ENCODE measurements at places on chromosomes 6 and 20.

DNA sequence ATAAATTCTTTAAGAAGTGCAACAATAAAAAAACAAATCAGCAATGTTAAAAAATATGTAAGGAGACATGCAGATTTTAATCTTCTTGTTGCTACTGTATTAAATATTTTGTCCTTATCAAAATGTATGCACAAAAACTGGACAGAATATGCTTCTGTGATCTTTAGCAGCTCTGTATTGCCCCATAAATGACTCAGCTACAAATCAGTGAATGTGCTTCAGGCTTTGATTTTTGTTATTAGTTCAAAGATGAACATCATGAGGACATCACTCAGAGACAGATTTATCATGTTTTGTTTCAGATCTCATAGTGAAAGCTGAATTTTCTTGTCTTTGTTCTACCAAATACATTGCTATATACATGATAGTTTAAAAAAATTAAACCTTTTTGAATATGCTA lies 312.4 kb downstream of the GRIK2 start:
- no peaks in the 10 kb centered on the region for H3K27me3 ChIP-seq
- H3K4me3 ChIP-seq: no peak overlapping the region
- no peak for DNase-seq
- H3K36me3 ChIP-seq: no peaks in the 10 kb centered on the region
- H3K4me1 ChIP-seq: no peaks in the 10 kb centered on the region

- DNase-seq: no peak
- H3K27ac ChIP-seq: no peak overlapping the region
- no peaks in the 10 kb centered on the region for H3K4me1 ChIP-seq
- H3K27me3 ChIP-seq: no peaks in the 10 kb centered on the region
- no peaks in the 10 kb centered on the region for H3K36me3 ChIP-seq
Observed at GRCh38 chr6:134230940-134231339, 87.0 kb downstream of the SGK1 start.

DNA sequence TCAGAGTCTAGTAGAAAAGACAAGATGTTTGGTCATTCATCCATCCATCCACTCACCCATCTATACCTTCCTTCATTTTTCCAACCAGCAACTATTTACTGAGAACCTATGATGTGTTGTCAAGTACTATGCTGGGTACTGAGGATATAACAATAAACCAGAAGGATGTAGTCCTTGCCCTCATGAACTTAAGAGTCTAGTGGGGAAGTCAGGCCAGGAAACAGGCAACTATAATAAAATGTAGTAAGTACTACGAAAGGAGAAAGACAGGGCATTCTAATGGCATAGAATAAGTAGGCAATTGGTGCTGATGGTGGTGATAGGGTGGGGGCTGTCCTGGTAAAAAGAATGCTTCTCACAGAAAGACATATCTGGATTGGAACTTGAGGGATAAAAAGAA lies 245.7 kb downstream of the BTBD9 start:
- no peaks in the 10 kb centered on the region for H3K36me3 ChIP-seq
- H3K27ac ChIP-seq: no peak overlapping the region
- no peaks in the 10 kb centered on the region for H3K27me3 ChIP-seq
- DNase-seq: no peak
- no peak overlapping the region for H3K4me3 ChIP-seq

DNA sequence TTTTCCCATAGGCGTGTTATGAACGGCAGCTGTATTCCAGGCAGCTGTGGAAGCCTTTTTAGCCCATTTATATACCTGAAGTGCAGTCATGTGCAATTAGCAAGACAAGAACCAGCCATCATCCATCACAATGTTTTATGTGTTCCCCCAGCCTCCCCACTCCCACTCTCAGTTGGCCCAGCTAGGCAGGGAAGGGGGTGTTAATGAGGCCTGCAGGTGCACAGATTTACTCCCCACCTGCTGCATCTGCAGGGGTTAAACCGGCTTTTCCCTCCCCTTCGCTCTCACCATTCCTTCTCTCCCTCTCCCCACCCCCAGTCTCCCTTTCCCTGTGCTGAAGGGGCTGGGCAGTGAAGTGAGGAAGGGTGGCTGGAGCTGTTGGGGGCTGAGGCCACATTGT lies 149.8 kb upstream of the AKAP12 start:
- H3K36me3 ChIP-seq: no peaks in the 10 kb centered on the region
- no peak for DNase-seq
- no peak overlapping the region for H3K27ac ChIP-seq

DNA sequence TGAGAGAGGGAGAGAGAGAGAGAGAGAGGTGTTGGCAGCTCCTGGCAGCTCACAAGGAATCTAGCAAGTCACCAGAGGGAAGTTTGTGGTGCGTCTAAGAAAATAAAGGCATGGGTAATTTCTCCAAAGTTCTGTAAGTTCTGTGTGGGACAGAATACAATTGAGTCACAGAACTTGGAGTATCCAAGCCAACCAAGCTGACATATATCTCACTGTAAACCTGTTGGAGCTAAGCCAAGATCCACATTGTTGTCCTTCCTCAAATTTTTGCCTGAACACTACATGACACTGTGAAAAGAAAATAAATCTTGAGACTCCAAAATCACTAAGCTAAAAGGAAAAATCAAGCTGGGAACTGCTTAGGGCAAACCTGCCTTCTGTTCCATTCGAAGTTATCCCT lies 436.7 kb downstream of the MEI4 start:
- H3K36me3 ChIP-seq: no peaks in the 10 kb centered on the region
- H3K27me3 ChIP-seq: no peaks in the 10 kb centered on the region
- H3K4me1 ChIP-seq: no peaks in the 10 kb centered on the region
- H3K27ac ChIP-seq: no peak overlapping the region
- DNase-seq: no peak

- no peak overlapping the region for H3K4me3 ChIP-seq
- no peaks in the 10 kb centered on the region for H3K4me1 ChIP-seq
- H3K27ac ChIP-seq: no peak overlapping the region
- DNase-seq: no peak
- no peaks in the 10 kb centered on the region for H3K27me3 ChIP-seq
Observed at GRCh38 chr6:158575550-158575949, 15.7 kb downstream of the TMEM181 start.

DNA sequence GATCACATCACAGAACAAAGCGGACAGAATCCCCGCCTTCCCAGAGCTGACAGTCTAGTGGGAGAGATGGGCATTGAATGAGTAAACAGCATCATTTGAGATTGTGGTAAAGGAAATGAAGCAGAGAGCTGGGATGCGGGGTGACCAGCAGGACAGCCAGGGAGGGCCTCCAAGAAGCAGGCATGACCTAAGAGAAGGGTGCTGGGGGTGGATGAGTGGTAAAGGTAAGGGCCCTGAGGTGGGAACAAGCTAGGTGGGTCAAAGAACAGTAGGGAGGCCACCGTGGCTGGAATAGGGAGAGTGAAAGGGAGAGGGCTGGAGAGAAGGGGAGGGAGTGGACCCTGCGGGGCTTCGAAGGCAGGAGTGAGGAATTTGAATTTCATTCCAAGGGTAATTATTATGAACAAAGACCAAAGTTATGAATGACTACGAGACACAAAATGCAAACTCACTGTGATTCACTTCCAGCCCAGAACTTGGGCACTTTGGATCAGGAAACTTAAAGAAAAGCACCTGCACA lies 61.4 kb downstream of the CEBPB start:
- H3K4me3 ChIP-seq: no peak overlapping the region
- no peaks in the 10 kb centered on the region for H3K27me3 ChIP-seq
- H3K4me1 ChIP-seq: no peaks in the 10 kb centered on the region
- H3K27ac ChIP-seq: no peak overlapping the region

GRCh38 chr20:38855356-38855755 lies 49.9 kb downstream of the PPP1R16B start:
- H3K27me3 ChIP-seq: no peaks in the 10 kb centered on the region
- no peak overlapping the region for H3K4me3 ChIP-seq
- no peak overlapping the region for H3K27ac ChIP-seq
- no peaks in the 10 kb centered on the region for H3K4me1 ChIP-seq
- H3K36me3 ChIP-seq: no peaks in the 10 kb centered on the region
- no peak for DNase-seq

- no peaks in the 10 kb centered on the region for H3K27me3 ChIP-seq
- DNase-seq: no peak
- H3K4me3 ChIP-seq: no peak overlapping the region
- H3K27ac ChIP-seq: no peak overlapping the region
- H3K36me3 ChIP-seq: no peaks in the 10 kb centered on the region
- no peaks in the 10 kb centered on the region for H3K4me1 ChIP-seq
Observed at GRCh38 chr20:25738198-25738597, 41.5 kb upstream of the ZNF337 start.

DNA sequence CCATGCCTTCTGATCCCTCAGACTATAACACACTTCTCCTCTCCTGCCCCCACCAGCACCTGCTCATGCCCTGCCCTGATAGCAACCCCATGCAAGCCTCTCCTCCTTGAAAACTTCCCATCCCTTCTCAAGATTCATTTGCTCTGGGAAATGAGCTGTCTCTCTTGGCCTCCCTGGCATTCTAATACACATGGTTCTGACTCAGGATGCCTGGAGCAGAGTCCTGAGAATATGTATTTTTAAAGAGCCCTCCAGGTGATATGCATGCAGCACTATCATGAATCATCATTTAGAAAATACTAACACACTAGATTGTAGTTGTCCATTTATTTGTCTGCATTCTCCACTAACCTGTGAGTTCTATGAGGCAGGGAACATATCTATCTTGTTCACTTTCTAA lies 26.6 kb downstream of the HDGFL1 start:
- H3K4me1 ChIP-seq: no peaks in the 10 kb centered on the region
- no peak for DNase-seq
- H3K27me3 ChIP-seq: no peaks in the 10 kb centered on the region
- no peak overlapping the region for H3K27ac ChIP-seq
- no peak overlapping the region for H3K4me3 ChIP-seq

- H3K36me3 ChIP-seq: no peaks in the 10 kb centered on the region
- no peaks in the 10 kb centered on the region for H3K27me3 ChIP-seq
- no peak overlapping the region for H3K4me3 ChIP-seq
- no peak overlapping the region for H3K27ac ChIP-seq
- DNase-seq: no peak
Observed at GRCh38 chr20:50237349-50237748, 46.7 kb downstream of the CEBPB start.

- peak overlapping the region; percentile 90 for H3K4me3 ChIP-seq
- peaks cover 31% of the 10 kb centered on the region for H3K36me3 ChIP-seq
- peak overlapping the region; percentile 99 for H3K27ac ChIP-seq
- H3K27me3 ChIP-seq: no peaks in the 10 kb centered on the region
- no peaks in the 10 kb centered on the region for H3K4me1 ChIP-seq
- no peak for DNase-seq
Observed at GRCh38 chr20:45970646-45971424, 1.2 kb downstream of the ZNF335 start.

DNA sequence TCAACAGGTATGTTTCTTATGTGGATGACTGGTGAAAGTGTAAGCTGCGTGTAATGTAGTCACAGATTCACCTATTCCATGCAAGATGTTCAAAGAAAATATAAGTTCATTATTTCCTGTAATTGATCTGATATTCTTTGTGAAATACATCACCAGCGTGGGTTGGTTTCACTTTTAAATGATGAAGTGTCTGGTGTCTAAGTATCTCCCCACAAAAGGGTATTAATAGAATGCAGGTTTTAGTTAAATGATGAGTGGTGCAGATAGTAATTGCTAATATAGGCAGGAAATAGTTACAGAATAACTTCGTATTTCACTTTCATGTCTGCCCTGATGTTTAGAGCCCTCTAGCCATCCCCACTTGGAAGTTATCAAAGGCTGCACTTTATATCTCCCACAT lies 22.2 kb downstream of the PGBD1 start:
- no peak overlapping the region for H3K27ac ChIP-seq
- no peaks in the 10 kb centered on the region for H3K36me3 ChIP-seq
- no peaks in the 10 kb centered on the region for H3K27me3 ChIP-seq
- H3K4me3 ChIP-seq: no peak overlapping the region
- no peak for DNase-seq
- H3K4me1 ChIP-seq: no peaks in the 10 kb centered on the region

DNA sequence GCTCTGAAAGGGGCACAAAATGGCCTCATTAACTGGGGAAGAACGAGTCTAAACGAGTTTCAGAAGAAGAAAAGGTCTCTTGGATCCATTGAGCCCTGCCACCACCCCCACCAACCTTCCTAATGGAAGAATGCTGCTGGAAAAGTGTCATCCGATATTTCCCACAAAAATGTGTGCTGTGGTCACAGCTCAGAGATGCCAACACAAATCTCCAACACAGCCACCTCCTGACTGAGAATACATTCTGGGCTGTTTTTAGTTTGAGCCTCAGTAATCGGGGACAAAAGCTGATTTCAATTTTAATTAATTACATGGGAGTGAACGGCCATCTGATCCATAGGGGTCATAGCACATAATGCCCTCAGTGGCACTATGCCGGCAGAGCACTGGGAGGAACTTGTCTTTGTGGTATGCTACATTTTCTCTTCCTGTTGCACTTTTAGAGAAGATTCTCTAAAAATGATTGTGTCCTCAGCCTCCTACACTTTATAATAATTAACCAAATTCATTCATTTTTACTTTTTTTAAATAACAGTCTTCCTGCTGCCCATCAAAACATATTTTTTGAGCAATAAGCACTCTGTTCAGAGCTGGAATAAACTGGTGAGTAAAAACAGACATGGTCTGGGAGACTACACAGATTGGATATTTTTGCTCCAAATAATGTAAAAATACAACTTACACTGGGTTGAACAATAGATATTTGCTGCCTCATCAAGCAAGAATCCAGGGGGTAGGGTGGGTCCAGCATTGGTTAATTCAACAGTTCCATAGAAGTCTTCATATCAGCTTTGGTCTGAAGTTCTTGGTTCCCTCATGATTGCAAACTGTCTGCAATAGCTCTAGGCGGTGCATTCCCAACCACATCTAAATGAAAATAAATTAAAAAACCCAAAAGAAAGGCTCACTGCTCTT lies 143.6 kb upstream of the TMEM170B start:
- H3K27me3 ChIP-seq: no peaks in the 10 kb centered on the region
- no peak for DNase-seq
- H3K36me3 ChIP-seq: no peaks in the 10 kb centered on the region
- peaks cover 17% of the 10 kb centered on the region for H3K4me1 ChIP-seq

- H3K36me3 ChIP-seq: no peaks in the 10 kb centered on the region
- no peak for DNase-seq
- no peaks in the 10 kb centered on the region for H3K27me3 ChIP-seq
Observed at GRCh38 chr6:112215488-112216284, 38.7 kb downstream of the LAMA4 start.

- no peaks in the 10 kb centered on the region for H3K36me3 ChIP-seq
- no peaks in the 10 kb centered on the region for H3K4me1 ChIP-seq
- H3K4me3 ChIP-seq: no peak overlapping the region
- DNase-seq: no peak
Observed at GRCh38 chr6:166589786-166590574, 3.5 kb upstream of the RAMACL start.

DNA sequence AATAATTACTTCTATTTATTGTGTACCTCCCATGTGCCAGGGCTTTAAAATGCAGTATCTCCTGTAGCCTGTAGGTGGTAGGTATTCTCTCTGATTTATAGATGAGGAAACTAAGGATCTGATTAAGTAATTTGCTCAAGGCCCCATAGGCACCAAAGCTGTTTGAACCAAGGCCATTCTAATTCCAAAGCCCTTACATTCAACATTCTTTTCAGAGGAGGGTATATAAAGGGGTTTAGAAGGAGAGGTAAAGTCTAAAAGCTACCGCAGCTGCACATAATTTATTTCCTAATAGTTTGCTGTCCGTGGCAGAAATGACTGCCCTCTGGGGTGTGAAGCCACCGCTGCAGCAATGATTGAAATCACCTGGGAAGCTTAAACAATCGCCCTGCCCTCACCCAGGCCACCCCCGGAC lies 95.0 kb upstream of the FAM8A1 start:
- no peaks in the 10 kb centered on the region for H3K4me1 ChIP-seq
- H3K27me3 ChIP-seq: no peaks in the 10 kb centered on the region
- H3K36me3 ChIP-seq: no peaks in the 10 kb centered on the region

- no peaks in the 10 kb centered on the region for H3K27me3 ChIP-seq
- H3K36me3 ChIP-seq: peaks cover 1% of the 10 kb centered on the region
- H3K4me1 ChIP-seq: peaks cover 61% of the 10 kb centered on the region
- no peak for DNase-seq
Observed at GRCh38 chr6:13372076-13372475, 43.7 kb upstream of the TBC1D7 start.
